ENCODE measurements at places on chromosomes 12 and 14.

- peak; percentile 39 for DNase-seq
These were observed 824 bp downstream of the TBK1 start for GRCh38 chr12:64452559-64453329.

GRCh38 chr12:29572938-29573337, 75.5 kb upstream of the OVCH1 start:
- no peak for DNase-seq

DNA sequence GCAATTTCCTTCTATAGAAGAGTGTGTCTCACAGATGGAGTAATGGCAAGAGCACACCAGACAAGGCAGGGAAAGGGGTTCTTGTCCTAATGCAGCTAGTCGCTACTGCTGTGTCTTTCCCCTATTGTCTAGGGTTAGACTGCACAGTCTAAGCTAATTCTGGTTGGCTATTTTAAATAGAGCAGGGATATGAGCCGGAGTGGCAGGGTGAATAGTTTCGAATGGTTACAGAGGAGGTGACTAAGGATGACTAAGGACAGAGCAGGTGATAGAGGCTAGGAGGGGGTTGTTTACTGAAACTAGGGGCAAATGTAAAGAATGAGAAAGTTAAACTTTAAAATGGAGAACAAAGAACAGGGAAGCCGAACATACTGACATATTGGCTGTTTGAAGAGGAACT, 25.6 kb upstream of the CPNE8 start:
- no peak for DNase-seq

- peak; percentile 58 for DNase-seq
These were observed 75.2 kb upstream of the DNM1L start for GRCh38 chr12:32603858-32604257.

DNA sequence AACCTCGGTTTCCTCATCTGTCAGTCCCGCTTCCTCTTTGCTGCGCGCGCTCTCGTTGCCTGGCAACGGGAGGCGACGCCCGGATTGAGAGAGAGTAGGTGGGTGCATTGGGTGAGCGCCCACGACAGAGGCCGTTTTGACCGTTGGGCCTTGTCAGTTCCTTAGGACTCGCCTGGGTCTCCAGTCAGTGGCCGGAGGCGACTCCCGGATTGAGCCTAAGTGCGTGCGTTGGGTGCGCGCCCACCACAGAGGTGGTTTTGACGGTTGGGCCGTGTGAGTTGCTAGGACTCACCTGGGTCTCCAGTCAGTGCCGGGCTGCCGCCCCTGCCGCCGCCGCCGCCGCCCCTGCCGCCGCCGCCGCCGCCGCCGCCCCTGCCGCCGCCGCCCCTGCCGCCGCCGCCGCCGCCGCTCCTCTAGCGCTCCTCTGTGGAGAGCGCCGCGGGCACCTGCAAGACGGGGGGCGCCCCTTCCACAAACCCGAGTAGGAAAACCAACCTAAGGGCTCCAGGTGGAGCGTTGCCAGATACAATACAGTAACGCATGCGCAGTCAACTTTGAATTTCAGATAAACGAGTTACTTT, 37.2 kb downstream of the APOBEC1 start:
- DNase-seq: no peak

DNA sequence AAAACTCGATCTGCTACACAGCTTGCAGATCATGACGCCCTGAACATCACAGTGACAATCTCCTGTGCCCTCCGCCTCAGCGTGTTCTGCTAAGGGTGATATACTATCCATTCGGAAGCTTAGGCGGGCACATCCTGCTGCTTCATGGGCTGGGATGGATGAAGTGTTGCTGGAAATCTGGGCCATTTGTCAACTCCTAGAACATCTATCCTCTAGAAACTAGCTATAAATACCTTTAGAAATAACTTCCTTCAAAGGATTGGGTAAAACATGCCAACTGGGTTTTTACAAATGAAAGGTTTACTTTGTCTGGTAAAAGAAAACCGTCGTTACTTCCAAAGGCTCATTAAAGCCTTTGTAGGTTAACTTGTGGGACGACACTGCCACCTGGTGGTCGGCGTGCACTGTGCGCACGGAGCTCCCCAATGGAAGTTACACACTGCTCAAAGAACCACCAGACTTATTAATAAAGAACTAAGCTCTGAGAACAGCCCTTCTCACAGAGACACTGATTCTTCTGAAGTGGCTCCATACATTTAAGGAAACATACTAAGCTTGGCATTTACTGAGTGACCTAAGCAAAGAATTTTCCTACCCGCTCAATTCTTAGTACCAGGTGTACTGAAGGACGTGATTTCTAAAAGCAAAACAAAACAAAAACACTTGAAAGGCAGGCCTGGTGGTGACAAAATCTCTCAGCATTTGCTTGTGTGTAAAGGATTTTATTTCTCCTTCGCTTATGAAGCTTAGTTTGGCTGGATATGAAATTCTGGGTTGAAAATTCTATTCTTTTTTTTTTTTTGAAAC, 21.6 kb upstream of the CACNA2D4 start:
- DNase-seq: peak; percentile 55

DNA sequence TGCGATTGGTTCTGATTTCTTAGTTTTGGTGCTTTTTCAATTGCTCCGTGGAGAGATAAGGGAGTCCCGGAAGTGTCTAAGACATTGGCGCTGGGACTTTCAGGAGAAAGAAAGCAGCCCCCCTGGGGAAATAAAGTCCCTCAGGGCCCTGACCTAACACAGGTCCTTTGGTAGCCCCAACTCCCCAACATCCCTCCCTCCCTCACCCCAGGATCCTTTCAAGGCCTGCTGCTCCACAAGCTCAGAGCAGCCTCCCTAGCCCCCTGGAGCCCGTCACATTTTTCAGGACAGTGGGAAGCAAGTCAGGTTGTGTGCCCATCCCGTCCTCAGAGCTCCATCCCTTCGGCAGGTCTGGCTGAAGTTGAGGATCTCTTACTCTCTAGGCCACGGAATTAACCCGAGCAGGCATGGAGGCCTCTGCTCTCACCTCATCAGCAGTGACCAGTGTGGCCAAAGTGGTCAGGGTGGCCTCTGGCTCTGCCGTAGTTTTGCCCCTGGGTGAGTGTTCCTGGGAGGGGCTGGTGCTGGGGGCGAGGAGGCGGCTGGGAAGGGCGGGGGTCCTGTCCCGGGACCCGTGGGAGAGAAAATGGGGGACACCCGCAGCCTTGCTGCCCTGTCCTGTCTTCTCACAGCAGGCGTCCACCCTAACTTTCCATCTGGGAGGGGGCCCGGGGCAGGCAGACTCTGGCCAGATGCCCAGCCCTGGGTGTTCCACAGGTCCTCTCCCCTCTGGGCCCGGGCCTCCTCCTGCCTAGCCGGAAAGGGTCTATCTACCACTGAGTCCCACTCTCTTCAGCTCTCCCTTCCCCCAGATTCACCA, 950 bp downstream of the IFI27 start:
- DNase-seq: no peak

- DNase-seq: no peak
These were observed 1.2 kb upstream of the TRHDE start for GRCh38 chr12:72270961-72271360.

- DNase-seq: no peak
These were observed 67.9 kb upstream of the BEGAIN start for GRCh38 chr14:100654814-100655740.

DNA sequence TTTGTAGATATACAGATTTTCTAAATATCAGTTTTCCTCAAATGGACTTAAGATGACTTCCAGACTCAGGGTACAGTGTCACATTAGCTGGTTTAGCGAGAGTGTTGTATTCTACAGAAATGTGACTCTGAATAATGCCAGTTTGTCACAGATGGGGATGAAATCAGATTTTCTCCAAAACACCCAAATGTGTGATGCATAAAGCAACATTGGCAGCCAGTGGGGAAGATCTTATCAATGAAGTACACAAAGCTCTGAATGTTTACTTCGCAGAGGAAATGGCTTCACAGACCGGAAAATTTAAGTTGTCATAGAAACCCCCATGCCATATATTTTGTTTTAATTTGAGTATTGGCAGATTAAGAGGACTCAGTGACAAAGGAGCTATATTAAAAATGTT, 29.9 kb downstream of the ANO4 start:
- no peak for DNase-seq

DNA sequence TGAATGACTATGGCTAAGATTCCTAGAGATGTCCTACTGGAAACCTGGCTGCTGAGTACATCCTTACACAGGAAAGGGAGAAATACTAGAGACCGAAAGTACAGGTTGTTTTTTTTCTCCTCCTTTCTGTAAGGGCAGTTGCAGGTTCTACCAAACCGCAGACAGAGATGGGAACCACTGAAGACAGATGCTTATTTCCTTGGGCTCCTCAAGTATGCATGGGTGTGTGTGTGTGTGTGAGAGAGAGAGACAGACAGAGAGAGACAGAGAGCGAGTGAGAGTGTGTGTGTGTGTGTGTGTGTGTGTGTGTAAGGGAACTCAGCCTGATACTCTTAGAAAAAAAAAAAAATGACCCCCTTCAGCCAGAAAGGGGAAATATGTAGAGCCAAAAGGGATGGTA, 42.5 kb downstream of the MAP4K5 start:
- DNase-seq: no peak

GRCh38 chr14:65832431-65833266, 420.1 kb downstream of the FUT8 start:
- no peak for DNase-seq

DNA sequence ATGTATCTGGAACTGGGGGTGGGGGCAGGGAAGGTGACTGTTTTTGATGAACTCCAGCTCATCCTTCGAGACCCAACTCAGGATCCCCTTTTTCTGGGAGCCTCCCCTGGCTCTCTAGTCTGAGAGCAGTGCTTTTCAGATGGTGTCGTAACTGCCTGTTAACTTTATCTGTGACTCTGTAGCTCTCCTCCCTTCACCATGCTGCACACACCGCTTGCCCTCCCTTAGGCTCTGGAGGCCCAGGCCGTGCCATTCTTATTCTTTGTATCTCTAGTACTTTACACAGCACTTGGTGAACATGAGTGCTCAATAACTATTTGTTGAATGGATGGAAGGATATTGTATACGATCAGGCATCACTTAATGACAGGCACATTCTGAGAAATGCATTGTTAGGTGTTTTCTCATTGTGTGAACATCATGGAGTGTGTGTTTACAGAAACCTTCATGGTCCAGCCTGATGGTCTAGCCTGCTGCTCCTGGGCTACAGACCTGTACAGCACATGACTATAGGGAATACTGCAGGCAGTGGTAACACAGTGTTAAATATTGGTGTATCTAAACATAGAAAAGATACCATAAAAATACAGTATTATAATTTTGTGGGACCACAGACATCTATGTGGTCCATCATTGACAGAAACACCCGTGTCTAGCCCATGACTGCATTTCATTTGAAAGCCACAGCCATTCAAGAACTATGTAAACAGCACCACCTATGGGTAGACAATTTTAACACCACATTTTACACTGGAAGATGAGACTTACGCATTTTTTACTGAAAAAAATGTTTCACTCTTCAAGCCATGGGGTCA, 91.8 kb downstream of the EML1 start:
- peak; percentile 43 for DNase-seq

- no peak for DNase-seq
These were observed 90.2 kb upstream of the RESF1 start for GRCh38 chr12:31868965-31869364.

DNA sequence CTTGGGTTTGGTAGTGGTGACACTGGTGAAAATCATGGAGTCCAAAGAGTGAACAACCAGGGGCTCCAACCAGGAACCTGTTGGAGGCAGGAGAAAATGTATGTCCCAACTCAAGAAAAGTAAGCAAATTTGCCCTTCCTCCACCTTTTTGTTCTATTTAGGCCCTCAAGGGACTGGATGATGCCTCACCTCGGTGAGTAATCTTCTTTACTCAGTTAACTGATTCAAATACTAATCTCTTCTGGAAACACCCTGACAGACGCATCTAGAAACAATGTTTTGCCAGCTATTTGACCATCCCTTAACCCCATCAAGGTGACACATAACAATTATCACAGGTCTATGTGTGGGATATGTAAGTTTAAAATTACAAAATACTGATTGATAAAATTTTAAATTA, 272.4 kb upstream of the FOXG1 start:
- no peak for DNase-seq

DNA sequence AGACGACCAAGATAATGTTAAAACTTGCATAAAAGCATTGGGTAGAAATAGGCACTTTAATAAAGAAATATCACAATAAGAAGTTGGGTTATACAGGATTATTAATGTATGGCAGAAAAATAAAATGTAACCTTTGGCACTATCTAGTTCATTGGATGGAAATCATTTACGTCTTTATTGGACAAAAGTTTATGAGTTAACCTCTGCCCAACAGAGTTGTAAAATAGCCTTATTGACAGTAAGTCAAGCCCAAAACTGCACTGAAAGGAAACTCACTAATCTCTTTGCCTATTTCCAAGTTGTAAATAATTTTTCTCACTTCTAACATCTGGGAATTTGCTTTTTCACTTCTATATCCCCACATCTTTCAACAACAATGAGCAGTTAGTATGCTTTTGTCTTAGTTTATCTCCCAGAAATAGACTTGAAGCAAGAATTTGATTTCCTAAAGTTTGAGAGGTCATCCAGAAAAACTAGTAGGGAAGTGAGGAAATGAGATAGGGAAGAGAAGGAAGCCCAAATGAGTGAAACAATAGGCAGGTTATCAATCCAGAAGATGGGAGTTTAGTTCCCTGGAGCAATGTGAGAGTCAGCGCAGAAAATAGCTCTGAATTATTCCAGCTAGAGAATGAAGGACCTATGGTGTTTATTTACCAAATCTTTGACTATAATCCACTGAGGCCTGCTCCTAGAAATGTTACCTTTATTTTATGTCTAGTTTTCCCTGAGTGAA, 434.8 kb downstream of the CCER1 start:
- DNase-seq: no peak

GRCh38 chr12:92028441-92028709, 117.3 kb downstream of the BTG1 start:
- no peak for DNase-seq

DNA sequence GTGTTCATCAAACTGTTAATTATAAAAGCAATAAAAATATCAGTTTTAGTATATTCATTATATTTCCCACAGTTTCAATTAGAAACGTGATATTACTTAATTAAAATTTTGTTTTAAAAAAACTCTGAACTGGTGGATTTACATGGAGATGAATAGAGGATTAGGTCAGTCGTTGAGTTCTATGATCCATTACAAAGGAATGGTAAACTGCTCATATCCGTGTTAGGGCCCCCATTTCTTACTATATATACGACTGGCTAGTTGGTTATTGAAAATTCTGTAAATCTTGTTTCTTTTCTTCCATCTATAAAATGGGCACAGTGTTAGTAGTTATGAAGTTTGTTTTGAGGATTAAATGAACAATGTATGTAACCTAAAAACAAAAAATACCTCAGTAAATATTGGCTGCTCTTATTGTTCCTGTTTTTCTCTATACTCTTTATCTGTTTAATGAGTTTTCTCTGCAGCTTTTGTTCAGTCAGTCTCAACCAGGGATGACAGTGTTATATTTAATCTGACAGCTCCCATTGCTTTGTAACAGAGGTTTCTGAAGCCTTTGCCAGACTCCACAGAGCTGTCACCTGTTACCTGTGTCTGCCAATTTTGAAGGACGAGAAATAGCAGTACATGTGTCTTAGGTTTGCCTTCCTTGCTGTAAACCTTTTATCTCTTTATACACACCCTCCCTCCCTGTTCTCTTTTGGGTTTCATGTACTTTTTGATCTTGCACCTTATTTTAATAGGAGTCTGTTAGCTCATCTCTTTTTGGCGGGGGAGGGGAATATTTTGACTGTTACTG, 41.5 kb downstream of the FRS2 start:
- no peak for DNase-seq
